ENCODE measurements at places on chromosomes 5 and 9.

DNA sequence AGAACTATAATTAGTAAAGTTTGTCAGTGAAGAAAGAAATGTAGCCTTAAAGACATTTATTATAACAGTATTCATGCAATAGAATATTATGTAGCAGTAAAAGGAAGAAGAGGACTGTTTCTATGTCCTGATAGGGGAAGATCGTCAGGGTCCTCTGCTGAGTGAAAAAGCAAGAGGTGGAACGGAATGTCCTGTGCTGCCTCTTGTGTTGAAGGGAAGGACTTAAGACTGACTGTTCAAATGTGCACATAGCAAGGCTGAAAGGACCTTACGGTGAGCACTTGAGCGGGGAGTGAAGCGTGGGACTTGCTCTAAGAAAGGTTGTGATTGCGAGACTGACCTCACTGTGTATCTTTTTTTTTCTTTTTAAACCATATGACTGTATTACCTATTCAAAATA, 63.2 kb downstream of the SNX24 start:
- peak; percentile 32 for DNase-seq

DNA sequence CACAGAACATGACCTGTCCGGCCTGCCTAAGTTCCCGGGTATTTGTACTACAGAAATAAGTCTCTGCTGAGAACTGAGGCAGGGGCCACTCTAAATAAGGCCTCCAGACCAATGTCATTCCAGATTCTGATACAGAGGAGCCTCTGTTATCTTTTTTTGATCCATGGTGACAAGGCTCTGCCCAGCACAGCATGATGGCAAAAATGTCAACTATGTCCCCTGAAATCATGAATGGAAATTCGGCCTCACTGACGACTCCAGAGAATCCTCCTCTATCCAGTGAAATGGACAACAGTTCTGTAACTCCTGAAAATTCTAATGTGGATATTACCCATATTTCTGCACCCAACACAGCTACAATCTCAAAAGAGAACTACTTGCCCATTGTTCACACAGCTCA, 335.0 kb downstream of the DNAH5 start:
- no peak for DNase-seq

GRCh38 chr5:137516961-137517360, 17.8 kb upstream of the SPOCK1 start:
- no peak for DNase-seq

- no peak for DNase-seq
Measured at GRCh38 chr5:167820101-167820990, 471.1 kb upstream of the WWC1 start.

DNA sequence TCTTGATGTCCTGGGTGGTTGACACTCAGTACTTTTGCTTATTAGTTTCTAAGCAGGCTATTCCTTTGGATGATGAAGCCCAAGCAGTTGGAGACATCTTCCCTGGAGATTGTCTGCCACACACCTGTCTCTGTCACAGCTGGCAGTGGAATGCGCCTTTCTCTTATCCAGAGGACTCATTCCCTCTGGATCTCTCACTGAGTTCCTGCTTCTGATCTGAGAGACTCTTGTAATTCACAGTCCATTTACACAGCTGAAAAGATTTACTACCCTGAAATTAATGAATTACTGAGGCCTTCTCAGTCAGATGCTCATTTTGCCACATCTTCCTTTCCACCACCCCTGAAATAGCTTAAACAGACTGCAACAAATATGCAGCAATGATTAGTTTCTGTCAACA, 15.9 kb downstream of the TAL2 start:
- no peak for DNase-seq

DNA sequence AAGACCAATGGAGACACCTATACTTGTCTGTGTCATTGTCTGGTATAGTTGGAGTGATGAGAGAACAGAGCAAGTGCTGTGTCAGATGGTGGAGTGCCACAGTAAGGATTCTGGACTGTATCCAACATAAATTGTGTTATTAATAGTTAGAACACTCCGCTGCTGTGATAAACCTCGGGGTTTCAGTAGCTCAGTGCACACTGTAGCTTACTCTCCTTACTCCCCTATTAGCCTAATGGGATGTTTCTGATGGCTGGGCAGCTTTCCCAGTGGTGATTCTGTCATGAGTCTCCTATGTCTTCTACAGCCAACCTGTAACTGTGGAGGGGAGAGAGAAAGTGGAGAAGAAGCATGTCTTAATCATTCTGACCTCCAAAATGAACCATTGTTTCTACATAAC, 127.6 kb upstream of the PTCH1 start:
- no peak for DNase-seq

DNA sequence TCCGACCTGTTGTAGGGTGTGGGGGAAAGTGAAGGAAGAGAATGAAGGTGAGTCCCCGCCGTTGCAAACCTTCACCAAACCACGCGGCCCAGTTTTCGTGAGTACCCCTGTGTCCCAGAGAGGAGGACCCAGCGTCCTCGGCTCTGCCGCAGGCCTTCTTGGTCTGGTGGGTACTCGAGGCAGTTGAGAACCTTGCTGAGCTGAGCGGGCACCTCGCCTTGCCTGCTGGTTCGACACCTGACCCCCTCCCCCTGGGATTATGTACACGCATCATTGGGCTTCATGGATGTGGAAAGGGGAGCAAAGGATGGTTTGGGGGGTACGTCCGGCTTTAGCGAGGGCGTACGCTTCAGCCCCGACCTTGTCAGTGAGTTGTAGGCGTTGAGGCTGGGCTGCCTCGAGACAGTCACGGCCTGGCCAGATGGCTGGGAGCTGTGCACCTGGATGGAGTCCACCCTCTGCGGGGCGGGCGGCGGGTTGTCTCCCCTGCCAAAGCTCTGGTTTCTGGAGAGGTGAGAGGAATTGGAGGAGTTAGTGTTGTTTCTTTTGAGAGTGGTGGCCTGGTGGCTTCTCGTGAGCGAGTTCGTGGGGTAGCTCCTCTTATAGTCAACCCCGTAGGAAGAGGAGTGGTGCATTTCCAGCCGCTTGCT, 128.1 kb downstream of the SEMA6A start:
- DNase-seq: no peak

DNA sequence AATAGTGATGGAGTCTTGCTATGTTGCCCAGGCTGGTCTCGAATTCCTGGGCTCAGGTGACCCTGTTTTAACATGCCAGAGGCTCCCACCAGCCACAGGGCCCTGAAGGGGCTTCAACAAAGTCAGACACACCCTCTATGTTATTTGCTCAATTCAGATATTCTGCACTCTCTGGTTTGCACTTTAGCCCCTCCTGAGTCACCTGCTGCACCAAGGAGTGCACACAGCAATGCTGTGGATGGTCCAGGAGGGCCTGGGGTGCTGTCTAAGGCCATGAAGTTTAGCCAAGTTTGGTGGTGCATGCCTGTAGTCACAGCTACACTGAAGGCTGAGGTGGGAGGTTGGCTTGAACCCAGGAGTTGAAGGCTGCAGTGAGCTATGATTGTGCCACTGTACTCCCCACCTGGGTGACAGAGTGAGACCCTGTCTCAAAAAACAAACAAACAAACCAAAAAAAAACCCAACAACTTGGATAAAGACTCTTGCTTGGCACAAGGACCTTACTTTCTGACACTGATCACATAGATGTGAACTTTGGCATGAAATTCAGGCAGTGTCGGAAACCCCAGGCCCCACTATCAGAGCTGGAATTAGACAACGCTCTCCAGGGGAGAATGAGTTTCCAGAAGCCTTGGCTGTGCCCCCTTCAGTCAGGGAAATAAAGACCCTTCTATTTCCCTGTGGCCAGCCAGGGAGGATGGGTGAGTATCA, 39.7 kb upstream of the CDKN2AIPNL start:
- no peak for DNase-seq

GRCh38 chr9:15381491-15381890, 41.2 kb upstream of the SNAPC3 start:
- DNase-seq: no peak

- DNase-seq: no peak
Measured at GRCh38 chr9:14863402-14863801, 46.8 kb downstream of the FREM1 start.

GRCh38 chr5:52767766-52768480, 19.8 kb upstream of the ITGA1 start:
- DNase-seq: no peak

DNA sequence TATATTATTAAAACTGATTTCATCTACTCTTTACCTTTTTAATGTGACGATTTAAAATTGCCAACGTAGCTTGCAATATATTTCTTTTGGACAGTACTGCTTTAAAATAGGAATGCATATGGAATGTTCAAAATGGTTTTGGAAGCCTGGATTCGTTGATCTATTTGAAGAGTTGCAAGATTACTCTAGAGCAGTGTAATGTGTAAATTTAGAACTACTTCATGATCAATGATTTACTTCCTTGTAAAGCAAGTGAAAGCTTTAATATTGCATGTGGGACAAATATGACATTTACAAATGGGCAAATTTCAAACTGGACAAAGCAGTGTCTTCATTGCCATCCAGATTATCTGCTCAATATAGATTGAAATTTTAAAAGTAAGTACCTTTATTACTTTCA, 38.3 kb downstream of the PARP8 start:
- DNase-seq: no peak

- no peak for DNase-seq
Measured at GRCh38 chr9:123175854-123176629, 92.3 kb downstream of the STRBP start.

DNA sequence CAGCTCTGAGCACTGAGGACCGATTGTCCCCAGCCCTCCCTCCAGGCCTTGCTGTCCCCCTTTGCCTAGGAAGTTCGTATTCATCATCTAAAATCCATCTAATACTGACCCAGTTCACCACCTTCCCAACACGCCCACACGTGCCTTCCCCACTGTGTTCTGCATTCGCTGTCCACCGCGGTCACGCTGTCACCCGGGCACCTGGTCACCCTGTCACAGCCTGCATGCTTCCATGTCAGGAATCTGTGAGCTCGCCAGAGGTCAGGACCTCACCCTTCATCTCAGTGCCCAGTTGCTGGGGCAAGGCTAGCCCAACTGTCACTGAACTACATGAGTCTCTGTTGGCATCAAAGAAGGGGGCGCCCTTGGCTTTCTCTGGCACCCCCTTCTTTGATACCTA, 82.9 kb upstream of the RUFY1 start:
- DNase-seq: no peak

DNA sequence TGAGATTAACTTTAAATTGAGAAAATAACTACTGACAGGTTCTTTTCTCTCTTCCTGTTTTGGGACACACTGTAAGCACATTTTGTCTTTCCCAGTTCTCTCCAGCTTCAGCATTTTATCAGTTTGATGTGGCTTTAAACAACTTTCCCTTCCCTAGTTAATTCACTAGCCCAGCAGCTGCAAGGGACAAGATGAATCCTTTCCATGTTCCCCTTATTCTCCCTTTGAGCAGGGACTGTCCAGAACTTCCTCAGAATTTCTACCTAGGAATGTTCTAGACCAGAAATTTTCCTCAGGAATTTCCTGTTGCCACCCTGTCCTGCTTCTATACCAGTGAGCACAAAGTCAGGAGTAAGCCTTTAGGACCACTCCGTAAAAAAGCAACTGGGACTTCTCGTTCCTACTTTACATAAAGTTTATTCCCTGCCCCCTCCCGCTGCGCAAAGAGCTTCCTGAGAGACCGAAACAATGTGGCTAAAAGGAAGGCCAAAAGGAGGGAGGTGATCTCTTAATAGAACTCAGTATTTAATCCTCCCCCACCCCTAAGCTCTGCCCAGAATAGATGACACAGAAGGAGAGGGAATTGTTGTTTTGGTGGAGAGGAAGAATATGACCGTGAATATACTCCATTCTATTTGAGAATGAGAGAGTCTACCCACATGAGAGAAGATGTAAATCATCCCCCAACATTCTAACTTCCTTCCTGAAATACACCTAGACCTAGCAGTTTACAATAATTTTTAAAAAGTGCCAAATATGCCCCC, 61.9 kb downstream of the GLIS3 start:
- DNase-seq: no peak

DNA sequence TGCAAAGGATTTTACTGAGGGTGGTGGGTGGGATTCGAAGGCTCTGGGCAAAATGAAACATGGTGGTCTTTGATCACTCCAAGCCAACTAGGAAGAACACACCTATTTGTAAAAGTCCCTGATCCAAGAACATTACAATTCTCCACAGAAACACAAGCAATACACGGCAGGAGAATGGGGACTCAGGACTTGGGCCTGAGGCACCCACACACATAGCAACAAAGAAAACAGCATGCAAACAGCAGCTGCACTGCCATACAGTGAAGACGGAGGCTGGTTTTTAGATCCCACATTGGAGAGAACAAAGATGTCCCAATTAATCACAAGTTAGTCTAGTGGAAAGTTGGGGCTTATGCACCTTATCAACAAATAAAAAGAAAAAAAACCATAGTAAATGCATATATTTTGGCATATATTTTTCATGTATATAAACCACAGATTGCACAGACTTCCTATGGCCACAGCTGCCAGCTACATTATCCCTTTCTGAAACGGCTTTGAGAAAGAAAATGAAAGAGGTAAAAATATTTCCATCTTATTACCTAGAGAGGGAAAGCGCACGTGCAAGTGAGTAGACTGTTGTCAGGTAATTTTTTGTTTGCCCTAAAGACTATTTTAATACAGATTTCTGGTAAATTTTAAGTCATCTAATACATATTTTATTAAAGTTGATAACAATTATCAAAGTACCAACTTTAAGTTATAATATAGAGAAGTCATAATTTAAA, 410.9 kb downstream of the BNC2 start:
- no peak for DNase-seq

- no peak for DNase-seq
Measured at GRCh38 chr5:81303563-81303962, 2.2 kb downstream of the ZCCHC9 start.

DNA sequence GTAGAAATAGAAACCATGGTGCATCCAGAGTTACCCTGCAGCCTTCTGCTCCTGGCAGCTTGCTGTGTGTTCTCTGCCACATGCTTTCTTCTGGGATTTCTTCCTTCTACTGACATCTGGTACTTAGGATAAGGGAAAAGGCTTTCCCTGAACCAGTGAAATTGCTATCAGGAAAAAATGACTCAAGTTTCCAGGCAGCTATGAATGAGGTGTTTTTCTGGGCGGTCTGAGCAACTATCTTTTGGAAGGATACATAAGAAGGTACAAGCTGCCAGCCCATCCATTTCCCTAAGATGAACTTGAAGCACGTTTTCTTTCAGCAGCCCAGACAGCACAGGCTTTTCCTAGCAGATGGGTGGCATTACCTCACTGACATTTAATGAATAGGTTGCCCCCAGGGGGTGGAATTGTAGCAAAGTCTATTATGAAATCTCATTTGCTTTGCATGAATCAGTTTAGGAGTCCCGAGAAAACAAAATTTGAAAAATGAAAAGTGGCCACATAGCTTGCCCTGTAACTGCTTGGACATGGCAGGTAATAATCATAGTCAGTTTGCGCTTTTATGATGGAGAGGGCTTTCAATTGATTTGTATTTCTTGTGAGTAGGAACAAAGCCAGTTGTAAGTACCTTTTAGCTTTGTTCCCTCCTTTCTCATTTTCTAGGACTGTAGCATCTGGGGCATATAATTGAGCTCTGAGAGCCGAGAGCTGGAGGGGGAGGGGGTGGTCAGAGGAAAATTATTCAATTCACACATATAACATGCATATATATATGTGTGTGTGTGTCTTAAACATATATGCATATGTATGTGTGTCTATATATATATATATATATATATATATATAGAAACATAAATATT, 108.5 kb downstream of the C9orf152 start:
- peak; percentile 78 for DNase-seq
